NCI-H524 (cell line): ENCODE measurements at places on chromosomes 5 and 9.

DNA sequence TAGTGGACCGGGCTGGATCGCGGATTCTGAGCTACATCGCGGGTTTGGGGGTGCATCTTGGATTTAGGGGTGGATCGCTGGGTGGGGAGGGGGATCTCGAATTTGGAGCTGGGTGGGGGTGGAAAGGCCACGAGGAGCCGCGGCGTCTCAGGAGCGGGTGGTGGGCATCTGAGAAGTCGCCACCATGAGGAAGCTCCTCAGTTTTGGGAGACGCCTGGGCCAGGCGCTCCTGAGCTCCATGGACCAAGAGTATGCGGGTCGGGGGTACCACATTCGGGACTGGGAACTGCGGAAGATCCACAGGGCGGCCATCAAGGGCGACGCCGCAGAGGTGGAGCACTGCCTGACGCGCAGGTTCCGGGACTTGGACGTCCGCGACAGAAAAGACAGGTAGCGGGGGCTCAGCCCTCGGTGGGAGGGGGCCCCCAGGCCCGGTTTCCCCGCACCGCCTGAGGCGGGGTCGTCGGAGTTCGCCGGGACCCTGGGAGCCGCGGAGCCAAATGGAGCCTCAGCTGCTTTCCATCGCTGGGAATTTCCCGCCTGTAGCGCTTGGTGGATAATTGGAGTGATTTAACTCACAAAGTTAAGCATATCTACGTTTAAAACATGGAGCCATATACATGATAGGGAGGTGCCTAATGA is 376 bp downstream of the ANKRD18B start:
- peak; percentile 48 for DNase-seq

- no peak for DNase-seq
Measured at GRCh38 chr9:110073356-110073905, 134.5 kb downstream of the C9orf152 start.

- DNase-seq, result no peak
Measured at GRCh38 chr5:137236252-137236651, 262.9 kb downstream of the SPOCK1 start.

- no peak for DNase-seq
Measured at GRCh38 chr5:132198571-132198970, 29.1 kb downstream of the P4HA2 start.

DNA sequence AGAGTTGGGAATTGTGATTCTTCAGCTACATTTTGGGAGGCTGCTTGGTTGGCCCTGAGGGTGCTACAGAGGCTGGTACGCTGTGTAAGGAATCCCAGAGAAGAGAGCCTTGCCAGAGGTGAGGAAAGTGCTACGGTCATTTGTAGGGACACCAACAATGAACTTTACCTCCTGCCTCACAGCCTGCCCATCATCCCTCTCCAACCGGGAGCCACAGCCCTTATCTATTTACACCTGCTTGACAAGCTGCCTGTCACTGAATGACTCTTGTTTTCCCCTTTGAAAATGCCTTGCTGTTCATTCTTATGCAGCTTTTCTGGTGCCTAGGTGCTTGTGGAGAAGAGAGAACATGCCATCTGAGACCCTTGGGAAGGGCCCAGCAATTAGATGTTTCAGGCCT is 110.8 kb downstream of the PCSK1 start:
- no peak for DNase-seq

GRCh38 chr5:33892620-33893137 is 889 bp upstream of the ADAMTS12 start:
- DNase-seq, result no peak

DNA sequence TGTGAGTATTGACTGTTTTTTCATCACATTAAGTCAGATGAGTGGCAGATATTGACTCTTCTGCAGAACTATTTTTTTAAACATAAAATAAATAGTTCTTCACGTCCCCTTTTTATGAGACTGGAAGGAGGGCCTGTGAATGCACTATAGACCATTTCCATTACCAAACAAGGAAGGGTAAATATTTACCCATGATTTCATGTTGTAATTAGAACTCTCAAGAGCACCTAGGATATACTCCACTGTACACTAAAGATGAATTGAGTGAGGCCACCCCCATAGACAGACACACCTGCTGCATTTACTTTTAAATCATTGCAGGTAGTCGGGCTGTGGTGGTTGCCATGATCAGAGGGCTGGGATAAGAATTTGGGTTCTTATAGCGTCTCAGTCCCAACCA is 22.6 kb downstream of the SLC36A1 start:
- no peak for DNase-seq

DNA sequence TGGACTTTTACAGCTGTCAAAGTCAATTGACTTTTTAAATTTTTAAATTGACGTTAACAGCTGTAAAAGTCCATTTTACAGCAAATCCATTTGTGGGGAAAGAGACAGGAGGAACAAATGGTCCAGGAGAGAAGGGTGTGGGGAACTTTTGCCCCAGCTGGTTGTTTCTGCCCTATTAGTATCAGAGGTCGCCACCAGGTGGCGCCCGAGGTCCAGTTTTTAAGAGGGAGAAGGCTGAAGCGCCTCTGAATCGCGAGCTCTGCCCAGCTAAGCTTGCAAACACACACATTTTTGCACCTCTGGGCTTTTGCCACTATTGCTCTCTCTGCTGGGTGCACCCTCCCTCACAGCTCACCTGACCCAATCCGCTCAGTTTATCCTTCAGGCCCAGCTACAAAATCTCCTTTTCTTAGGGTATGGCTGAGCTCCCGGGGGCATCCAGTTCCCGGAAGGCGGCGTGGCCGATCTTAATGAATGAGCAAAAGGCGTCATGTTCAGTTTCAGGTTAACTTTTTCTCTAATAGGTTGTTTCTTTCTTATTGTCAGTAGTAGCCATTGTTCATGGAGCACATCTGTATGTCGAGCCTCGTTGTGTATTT is 6.3 kb upstream of the TTLL11 start:
- peak; percentile 48 for DNase-seq

DNA sequence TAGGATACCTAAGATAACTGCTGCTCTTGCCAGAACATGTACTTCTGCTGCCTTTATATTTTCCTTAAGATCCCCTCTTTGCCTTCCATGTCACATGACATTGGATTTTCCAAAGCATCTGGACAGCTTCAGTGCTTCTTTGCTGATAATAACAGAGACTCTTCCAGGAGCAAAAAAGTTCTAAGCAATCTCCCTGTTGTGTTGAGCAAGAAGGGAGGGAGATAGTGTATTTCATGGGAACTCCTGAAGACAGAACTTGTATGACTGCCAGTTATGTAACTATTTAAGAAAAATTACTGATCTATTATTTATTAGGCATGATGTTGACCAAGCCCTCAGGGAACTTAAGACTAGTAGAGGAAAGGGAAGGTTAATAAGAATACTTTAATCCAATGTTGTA is 454.7 kb downstream of the SPATA31D1 start:
- no peak for DNase-seq

GRCh38 chr5:132469380-132470009 is 21.1 kb downstream of the IRF1 start:
- no peak for DNase-seq

DNA sequence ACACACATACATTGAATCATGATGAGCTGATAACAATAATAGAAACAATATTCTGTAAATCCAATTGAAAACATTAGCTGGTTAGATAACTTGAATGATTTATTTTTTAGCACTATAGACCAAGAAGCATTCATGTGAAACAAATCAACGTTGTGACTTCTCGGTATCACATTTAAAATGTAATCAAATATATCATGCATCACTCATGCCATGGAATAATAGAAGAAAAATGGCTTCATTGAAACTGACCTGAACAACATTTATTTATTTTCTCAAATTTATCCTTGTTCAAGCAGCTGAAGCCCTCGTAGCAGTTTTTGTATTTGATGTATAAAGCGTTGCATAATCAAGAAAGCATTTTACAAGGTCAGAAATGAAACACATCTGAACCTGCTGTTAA is 299.6 kb upstream of the CDH18 start:
- no peak for DNase-seq

GRCh38 chr9:224582-225520 is 10.2 kb downstream of the DOCK8 start:
- peak; percentile 31 for DNase-seq

DNA sequence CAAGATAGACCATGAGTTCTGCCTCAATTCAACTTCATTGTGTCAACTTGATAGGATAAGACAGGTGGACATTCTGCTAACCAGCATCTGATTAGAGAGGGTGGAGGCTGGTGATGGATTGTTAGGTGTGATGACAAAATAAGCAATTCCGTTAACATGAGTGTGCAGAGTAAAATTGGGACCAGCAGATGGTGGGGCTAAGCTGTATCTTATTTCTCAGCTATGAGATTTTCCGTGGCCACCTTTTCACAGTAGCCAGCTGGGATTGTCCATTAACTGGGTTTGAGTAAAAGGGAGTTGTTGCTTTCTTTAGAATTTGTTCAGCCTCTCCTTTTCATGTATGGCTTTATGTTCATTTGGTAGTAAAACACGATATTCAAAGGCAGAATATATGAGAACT is 28.8 kb upstream of the TAL2 start:
- peak; percentile 97 for DNase-seq

GRCh38 chr9:14399756-14400657 is 86.1 kb upstream of the NFIB start:
- no peak for DNase-seq

DNA sequence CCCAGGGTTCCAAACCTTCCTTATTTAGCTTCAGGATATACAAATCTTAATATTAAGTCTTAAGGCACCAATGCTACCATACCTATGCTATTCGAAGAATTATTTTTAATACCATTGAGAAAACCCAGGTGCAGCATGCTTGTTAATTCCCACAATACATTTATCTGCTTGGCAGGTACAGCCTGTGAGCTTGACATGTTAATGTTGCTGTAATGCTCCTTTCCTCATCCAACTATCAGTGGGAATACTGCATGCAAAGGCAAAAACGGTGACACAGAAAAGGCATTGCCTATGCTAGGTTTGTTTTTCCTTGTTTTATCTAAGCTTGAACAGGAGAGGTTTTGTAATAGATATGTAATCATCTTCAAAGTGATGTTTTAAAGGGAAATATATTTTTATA is 135.7 kb upstream of the COX7C start:
- no peak for DNase-seq

- no peak for DNase-seq
Measured at GRCh38 chr5:14693070-14693469, 28.6 kb downstream of the OTULIN start.

- DNase-seq, result no peak
Measured at GRCh38 chr5:91929522-91929817, 546.4 kb upstream of the ARRDC3 start.

DNA sequence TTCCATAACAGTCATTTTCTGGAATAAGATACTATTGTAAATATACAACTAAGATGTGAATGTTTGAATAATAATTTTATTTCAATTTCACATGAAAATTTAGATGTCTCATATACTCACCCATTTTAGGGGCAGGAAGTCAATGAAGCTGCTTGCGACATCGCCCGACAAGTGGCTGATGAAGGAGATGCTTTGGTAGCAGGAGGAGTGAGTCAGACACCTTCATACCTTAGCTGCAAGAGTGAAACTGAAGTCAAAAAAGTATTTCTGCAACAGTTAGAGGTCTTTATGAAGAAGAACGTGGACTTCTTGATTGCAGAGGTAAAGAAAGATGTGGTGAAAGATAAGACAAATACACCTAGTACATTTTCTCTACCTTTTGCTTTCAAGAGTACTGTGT is 8.6 kb downstream of the BHMT start:
- no peak for DNase-seq

GRCh38 chr9:122936883-122937282 is 3.9 kb upstream of the RABGAP1 start:
- DNase-seq, result no peak

DNA sequence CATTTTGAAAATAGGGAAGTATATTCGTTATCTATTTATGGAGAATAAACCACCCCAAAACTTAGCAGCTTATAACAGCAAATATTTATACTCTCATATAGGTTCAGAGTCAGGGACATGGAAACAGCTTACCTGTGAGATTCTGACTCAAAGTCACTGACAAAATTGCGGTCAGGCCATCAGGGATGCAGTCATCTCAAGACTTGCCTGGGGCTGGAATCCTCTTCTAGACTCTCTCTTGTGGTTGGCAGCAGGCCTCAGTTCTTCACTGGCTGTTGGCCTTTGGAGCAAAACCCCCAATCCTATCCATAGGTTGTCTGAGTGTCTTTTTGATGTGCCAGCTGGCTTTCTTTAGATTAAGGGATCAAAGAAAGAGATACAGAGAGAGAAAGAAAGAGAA is 275.6 kb downstream of the SEC61B start:
- DNase-seq, result no peak

- no peak for DNase-seq
Measured at GRCh38 chr9:34493972-34494535, 28.7 kb downstream of the ENHO start.

- no peak for DNase-seq
Measured at GRCh38 chr9:99400184-99400731, 178.2 kb downstream of the SEC61B start.

DNA sequence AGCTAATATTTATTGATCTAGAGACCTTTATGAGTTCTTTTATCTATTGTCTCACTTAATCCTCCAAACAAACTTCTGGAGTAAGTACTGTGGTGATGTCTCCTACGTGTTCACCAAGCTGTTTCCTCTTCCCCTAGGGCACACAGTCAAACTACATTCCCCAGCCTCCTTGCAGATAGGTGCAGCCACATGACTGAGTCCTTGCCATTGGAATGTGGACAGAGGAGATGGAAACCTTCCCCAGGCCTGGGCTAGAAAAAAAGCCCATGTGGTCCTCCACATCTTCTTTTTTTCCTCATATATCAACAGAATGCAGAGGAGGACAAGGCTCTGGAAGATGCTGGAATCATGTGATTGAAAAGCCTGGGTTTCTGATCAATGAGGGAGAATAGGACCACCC is 88.0 kb downstream of the ANKRD55 start:
- DNase-seq, result no peak

DNA sequence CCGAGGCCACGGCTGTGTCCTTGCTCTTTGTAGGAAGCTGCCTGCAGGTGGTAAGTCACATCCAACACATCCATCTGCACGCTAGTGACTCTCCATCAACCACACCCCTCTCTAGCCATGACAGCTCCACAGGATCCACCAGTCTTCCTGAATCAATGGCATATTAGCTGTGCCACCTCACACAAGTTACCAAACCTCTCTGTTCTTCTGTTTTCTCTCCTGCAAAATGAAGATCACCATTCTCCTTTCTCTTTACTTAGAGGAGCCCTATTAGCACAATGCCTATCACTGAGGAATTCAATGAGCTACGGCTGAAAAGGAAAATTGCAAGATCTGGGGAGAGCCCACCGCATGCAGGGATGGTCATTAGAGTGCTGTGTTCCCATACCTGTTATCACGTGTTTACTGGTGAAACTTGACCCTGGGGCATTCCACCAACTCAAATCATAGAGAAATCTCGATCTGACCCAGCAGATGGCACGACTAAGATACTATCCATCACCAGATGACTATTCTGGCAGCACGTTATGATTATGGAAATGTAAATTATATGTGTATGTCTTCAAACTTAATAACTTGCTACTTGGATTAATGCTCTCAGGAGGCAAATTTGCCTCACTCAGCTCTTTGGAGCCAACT is 20.9 kb downstream of the WHRN start:
- DNase-seq, result peak; percentile 12
